ENCODE measurements at places on chromosomes 2 and 18.

DNA sequence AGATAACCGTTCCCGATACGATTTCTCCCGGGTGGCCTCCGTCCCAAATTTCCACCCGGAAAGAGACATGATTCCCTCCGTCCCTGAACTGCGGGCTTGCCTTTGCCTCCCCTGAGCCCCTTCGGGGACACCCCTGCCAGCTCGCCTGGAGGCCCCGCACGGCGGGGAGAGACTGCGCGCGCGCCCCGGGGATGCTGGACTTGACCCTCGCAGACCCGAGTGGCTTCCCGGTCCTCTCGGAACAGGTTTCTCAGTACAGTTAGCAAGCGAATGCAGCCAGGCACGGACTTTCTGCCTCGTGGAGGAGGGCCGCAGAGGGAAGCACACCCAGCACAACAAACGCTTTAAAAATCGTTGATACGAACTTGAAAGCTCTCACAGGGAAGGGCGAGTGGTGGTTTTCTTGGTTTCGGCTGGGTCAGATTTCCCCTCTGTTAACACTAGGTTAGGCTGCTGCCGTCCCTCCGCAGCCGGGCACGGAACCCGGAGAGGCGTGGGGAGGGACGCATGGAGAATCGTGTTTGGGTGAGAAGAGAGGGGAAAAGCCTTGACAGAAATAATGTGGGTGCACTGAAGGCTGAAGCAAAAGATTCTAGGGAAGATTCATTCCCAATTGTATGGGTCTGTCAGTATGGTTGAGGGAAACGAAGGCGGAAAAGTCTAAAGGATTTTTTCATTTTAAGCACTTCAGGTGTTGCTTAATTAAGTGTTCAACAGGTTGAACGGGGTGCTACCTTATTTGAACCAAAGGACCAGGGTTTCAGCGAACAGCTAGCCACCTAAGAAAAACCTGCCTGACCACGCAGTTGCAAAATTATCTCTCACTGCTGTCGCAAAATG is 916 bp downstream of the TNFRSF11A start:
- no peak for DNase-seq

- no peak for DNase-seq
These were observed 196.4 kb upstream of the TWIST2 start for GRCh38 chr2:238651306-238652052.

- DNase-seq, result no peak
These were observed 176.3 kb downstream of the TNS1 start for GRCh38 chr2:217826520-217826919.

- no peak for DNase-seq
These were observed 38.1 kb downstream of the REV1 start for GRCh38 chr2:99451686-99452085.

GRCh38 chr2:19362094-19362754 is 3.8 kb upstream of the OSR1 start:
- DNase-seq, result no peak

GRCh38 chr2:121004950-121005349 is 269.3 kb downstream of the GLI2 start:
- no peak for DNase-seq

- DNase-seq, result no peak
These were observed 170.8 kb downstream of the TMEM18 start for GRCh38 chr2:506451-506850.

DNA sequence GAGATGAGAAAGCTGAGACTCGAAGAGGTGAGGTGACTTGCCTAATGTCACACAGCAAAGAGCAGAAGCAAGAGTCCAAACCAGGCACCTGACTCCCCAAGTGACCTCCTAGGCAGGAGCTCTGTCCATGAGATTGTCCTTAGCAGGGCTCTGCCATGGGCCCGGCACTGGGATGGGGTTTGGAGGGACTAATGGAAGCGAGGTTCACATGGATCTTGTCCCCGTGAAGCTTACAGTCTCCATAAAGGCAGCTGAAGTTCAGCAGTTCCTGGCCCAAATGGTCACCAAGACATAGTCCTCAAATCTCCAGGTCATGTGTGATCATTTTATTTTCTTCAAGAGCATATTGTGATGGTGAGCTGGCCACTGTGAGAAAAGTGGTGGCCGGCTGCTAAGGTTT is 57.0 kb upstream of the AFF3 start:
- no peak for DNase-seq

- DNase-seq, result no peak
These were observed 127.0 kb downstream of the CELF4 start for GRCh38 chr18:37438417-37439180.

- no peak for DNase-seq
These were observed 452.8 kb upstream of the VWC2L start for GRCh38 chr2:213958086-213958485.
